ENCODE measurements at places on chromosomes 2 and 18.

- no peak for DNase-seq
Observed at GRCh38 chr2:119775102-119775501, 15.4 kb downstream of the PTPN4 start.

GRCh38 chr2:12271589-12271984, 445.1 kb upstream of the TRIB2 start:
- DNase-seq, result no peak

DNA sequence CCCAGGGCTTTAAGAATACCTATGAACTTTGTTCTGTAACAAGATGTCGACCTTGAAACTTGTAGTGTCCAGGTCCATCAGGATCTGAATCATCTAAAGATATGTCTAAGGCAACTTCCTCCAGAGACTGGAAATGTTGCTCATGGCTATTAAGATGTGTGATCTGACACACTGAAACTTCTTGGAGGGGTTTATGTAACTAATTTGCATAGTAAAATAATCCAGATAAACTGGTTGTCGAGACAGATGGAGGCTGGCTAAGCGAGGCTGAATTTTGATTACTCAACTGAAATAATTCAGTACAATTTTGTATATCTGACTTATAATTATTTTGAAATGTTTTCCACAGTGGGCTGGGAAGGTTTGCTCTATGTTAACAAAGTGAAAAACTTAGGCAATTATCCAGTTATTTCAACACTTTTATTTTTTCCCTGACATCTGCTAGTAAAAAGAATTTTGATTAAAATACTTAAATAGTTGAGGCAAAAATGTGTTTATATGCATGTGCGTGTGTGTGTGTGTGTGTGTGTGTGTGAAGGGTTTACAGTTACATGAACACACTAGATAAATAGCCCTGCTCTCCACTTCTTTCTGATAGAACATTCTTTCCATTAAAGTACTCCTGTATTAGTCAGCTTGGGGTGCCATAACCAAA, 11.4 kb upstream of the MAP3K20 start:
- DNase-seq, result peak; percentile 94

GRCh38 chr18:6557057-6557769, 142.5 kb upstream of the L3MBTL4 start:
- DNase-seq, result no peak

DNA sequence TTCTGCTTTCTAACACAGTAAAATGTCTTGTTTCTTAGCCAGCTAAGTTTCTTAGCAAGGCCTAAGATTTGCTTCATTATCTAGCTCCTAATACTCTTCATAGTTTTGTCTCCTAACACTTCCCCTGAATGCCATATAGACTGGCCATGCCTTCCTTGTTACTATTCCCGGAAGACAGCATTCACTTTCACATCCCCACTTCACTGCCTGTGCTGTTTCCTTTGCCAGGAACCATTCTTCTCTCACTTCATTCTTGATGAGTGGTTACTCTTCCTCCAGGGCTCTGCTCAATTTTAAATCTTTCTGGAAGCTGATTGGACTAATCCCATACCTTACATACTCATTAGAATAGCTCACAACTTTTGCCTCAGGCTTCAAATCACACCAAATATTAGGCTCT, 1510.2 kb upstream of the DDX18 start:
- no peak for DNase-seq

DNA sequence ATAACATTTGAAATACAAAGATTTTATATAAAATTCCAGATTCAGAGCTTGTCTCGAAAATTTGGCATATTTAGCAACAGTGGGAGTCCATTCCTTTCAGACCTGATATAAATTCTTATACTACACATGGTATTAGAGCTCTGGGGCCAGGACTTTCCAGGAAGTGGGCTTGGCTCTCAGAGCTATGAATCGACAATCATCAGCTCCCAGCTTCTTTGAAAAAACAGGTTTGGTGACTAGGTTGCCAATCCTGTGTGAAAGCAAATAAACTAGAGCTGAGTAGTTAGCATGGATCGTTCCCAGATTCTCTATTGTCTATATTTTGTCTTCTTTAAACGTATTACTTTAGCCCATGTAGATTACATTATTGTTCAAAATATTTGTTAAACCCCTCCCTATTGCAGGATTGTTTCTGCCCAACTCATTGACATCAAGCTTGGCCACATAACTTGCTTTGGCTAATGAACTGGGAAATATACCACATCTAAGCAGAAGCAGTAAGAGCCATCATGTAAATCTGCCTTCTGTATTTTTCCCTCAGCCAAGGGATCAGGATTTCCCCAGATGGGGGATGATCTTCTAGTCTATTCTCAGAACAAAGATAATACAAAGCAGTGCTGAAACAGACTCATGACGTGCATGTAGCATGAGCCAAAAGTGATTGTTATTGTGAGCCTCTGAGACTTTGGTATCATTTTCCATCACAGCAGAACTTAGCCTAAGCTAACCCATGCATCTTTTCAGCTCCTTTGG, 105.4 kb downstream of the KCNH7 start:
- DNase-seq, result peak; percentile 94

DNA sequence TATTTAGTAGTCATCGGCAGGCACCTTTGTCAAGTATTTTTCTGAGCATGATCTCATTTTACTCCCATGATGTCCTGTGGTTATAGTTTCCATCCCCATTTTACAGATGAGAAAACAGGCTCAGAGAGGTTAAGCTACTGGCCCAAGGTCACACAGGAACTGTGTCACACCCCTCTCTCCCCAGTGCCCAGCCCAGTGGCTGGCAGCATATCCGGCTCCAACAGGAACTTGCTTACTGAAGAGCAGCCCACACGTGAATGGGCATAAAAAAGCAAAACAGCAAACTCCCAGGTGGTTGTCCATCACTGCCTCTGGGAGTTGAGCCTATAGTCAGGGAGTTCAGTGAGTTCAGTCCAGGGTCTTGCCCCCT, 8.3 kb upstream of the KLF11 start:
- no peak for DNase-seq

GRCh38 chr2:176137906-176138305, 8.4 kb downstream of the HOXD8 start:
- DNase-seq, result no peak

DNA sequence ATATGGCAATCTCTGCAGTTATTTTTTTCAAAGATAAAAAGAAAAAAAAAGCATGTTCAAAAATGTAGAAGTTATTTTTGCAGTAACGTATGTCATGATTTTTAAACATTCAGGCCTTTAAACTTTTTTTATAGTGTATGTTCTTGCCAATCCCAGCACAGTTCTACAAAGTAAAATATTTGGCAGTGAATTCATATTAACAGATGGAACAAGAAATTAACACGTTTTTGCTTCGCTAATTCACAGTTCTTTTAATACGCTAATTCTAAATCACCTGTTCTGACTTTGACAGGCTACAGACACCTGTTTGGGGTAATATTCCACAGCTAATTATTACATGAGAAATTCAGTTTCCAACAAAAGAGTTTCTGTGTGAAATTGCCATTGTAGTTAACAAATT, 183.2 kb downstream of the ARHGAP15 start:
- DNase-seq, result no peak

- DNase-seq, result peak; percentile 59
Observed at GRCh38 chr2:72883356-72883962, 3.7 kb upstream of the SPR start.

- no peak for DNase-seq
Observed at GRCh38 chr18:34880882-34881834, 160.1 kb upstream of the MAPRE2 start.

DNA sequence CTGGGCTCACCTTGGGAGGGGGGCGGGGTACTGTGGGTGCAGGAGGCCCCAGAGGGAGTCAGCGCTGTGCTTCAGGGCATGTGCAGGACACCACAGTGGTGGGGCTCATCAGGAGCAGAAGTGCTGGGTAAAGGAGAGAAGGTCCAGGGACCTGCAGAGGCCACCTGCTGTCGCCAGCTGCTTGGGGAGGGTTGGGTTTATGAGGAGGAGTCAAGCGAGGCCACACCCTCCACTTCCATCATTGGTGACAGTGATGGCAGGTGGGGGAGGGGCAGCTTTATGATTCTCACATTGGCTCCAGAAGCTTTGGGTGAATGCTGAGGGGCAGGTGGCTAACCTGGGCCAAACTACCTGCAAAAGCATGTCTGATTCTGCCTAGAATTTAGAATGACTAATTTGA, 392.6 kb downstream of the HRH4 start:
- no peak for DNase-seq

- no peak for DNase-seq
Observed at GRCh38 chr2:113887009-113887792, 2.7 kb upstream of the ACTR3 start.

DNA sequence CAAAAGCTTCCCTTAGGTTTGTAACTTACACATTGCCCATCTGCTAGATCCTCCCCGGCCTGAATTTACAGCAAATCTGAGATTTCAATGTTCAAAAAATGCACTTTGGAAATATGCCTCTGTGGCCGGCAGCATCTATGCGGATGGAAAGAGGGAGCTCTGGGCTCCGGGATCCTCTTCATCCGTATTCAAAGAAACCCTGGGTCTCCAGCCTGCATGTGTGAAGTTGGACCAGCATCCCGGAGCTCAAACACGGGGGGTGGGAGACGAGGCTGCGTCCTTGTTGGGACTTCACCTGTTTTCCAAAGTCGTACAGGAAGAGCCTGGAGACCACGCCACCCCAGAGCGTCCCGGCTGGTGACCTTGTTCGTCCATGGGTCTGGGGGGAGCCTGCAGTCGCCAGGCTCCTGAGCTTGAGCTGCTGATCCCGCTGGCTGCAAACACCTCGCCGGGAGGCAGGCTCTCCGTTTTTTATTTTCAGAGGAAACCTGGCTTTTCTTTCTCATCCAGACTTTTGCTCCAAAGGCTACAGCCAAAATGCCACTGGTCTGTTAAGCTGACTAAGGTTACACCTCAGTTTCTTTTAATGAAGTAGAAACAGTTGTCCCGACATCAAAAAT, 77.4 kb downstream of the PTGR3 start:
- DNase-seq, result no peak

DNA sequence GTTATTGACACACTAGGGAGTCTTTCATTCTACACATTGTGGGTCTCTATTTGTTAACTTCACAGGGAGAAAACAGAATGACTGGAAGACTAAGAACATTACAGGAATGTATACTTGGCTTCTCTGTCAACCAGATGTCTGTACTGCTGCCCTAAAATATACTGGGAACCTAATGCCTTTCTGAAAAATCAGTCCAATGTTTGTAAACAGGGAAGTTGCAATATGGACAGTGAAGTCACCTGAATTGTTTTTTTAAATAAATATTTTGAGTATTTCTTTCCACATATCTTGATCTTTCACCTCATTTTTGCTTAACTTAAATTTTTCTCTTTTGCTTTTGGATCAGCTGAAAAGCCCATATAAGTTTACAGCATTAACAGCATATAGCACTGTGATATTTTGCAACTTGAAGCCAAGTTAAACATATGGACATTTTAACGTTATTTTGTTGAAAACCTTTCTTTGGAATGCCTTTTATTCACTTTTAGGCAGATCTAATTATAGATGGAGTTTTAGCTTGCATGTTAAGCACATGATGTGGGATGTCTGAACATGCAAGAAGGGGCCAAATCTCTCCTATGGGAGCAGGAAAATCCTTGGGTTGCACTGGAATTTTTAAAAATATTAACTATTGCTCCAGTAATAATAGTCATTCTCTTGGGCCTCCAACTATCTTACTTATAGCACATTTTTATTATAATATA, 137.7 kb upstream of the TWIST2 start:
- DNase-seq, result no peak

DNA sequence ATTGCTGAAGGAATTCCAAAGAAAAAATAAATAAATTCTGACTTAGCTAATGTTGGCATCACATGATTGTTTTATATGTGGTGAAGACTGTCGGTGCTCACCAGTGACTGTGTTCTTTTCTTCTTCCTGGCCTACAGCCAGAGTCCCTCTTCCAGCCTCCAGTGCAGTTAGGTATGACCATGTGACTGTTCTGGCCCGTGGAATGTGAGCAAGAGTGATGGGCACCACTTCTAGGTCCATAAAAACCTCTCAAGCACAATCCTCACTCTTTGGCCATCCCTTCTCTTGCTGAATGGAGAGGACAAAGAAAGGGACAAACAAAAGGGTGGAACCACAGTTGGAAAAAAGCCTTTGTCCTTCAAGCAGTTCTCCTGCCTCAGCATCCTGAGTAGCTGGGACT, 39.0 kb upstream of the BMPR2 start:
- DNase-seq, result no peak

DNA sequence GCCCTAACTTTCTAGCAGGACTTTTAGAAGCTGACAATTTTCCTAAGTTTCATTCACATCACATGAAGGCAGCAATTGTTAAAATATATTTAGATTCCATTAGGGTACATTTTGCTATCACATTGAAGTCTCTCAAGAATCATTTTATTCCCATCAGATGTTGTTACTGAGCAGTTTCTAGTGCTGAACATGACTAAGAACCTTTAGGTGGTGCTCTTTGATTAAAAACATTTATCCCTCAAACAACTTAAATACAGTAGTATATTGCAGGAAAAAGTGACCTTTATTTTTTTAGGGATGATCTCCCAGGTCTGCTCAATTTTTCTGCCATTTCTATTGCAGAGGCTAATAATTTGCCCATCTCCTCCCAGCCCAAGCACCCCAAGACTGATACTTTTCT, 22.9 kb upstream of the NARS1 start:
- no peak for DNase-seq

DNA sequence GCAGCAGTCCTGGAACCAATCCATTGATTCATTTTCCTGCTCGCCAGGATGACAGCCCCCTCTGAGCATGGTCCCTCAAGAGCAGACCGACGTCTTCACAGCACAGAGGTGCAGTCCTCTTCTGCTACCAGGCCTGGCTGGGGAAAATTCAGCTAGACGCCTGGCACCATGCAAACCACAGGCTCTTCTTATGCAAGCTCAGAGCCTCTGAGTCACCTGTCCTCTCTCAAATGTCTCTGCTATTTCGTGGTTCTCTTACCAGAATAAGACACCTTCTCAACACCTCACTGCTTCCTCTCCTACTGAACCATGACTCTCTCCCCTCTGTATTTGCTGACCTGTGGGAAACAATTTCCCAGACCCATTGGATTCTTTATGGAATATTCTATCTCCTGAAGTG, 79.8 kb upstream of the CYRIA start:
- peak; percentile 52 for DNase-seq

- DNase-seq, result no peak
Observed at GRCh38 chr2:201908901-201909300, 102.6 kb downstream of the CDK15 start.

GRCh38 chr18:56083523-56084287, 495.7 kb upstream of the TCF4 start:
- peak; percentile 17 for DNase-seq

DNA sequence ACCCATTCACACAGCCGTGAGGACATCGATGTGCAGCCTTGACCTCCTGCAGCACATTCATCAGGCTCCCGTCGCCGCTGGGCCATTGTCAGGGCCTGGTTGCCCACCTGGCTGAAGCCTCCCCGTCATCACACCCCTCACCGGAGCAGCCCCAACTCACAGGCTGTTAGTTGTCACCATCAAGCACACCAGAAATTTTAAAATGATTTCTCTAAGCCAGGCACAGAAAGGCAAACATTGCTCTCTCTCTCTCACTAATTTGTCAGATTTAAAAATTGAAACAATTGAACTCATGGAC, 167.1 kb downstream of the RTP5 start:
- DNase-seq, result no peak

DNA sequence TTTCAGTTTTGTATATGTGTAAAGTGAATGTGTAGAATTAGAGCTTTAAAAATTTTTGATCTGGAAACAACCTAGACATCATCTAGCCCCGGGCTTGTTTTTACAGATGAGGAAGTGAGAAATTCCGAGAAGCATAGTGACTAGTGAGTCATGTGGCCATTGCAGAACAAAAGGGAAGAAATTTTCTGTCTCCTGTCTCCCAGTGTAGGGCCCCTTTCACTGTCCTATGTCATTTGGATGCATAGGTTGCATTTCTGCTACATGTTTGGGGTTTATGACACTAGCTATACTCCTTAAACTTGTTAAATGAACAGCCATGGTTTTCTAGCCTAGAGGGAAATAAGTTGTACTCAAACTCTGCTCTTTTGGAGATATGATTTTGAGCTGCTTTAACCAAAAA, 84.6 kb downstream of the PLCL1 start:
- peak; percentile 84 for DNase-seq

Measured in epithelial cell of esophagus (primary cell).